ENCODE measurements at places on chromosomes 7 and 10.
A peak's percentile ranks its signal among the peaks of the same experiment; 100 is the strongest.

DNA sequence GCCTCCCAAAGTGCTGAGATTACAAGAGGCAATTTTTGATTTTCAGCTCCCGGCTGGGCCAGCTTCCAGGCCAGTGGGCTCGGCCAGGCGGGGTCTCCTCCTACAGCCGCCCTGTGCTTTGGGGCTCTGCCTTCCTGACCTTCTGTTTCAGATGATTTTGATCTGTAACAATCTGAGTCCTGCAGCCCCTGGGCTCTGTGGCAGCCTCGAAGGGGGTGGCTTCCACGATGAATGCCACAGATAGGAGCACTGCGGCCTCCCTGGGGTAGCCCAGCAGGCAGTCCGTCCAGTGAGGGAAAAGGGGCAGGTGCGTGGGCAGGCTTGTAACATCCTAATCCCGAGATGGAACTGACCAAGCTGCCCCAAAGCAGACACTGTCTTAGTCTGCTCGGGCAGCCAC, 177.5 kb downstream of the DNAJB6 start:
- DNase-seq, result no peak

- no peak for DNase-seq
Observed at GRCh38 chr10:112679392-112679791, 232.4 kb downstream of the VTI1A start.

- no peak for DNase-seq
Observed at GRCh38 chr7:54827734-54828133, 68.7 kb upstream of the SEC61G start.

DNA sequence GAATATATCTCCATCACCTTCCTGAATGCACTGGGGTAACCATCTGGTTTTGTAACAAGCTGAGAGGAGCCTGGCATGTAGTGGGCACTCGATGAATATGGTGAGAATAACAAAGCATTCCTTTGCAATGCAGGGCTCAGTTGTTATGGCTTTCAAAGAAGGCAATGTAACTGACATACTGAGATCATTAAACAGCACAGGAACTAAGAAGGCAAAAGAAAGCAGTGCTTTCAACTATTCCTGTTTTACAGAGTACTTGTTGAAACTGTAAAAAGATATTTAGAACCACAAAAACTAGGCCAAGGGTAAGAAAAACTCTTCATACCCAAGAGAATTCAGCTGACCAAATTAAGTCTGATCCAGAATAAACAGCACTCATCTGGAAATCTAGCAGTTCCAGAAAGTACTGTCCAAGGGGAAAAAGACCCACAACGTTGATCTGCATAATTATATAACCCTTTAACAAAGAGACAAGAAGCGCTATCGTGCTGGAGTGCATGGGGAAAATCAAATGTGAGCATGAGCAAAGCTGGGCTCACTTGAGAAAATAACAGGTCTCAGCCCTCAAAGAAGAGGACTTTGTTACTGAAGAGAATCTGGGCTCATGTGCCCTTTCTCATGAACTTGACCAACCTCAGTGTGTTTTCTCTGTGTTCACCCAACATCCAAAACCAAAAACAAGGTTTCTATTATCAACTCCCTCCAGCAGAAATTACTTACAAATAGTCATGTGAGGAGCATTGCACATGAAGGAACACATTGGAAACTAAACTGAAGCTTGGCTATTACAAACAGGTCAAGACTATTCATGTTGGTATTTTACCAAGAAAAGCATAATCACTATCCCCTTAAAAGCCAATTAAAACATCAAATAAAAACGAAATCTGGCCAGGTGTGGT, 116.2 kb downstream of the AVL9 start:
- DNase-seq, result no peak

DNA sequence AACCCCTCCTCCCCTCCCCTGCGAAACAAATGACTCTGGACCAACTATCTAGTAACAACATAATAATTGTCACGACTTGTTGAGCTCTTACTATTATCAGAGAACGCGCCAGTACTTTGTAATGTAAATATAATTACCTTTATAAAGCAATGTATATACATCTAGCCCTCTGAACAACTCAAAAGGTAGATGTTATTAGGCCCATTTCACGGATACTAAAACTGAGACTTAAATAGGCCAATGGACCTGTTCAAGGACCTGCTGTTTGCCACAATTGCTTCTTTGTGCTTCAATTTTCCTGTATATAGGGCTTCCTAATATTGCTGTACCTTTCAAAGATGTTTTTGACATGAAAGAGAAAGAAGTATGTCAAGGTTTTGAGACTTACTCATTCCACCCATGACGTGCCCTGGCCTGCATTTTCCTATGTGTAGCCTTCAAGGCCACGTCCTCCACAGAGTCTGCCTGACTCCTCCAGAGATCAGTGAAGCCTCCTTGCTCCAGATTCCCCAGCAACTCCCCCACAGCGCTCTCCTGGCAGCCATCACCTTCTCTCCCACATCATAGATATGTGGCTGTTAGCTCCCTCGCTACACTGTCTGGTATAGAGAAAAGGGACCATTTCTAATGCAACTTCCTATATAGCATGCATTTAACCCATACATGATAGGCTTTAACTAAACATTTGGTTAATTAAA, 156.6 kb downstream of the SKIDA1 start:
- no peak for DNase-seq

- DNase-seq, result no peak
Observed at GRCh38 chr7:115037128-115037802, 115.4 kb downstream of the MDFIC start.

GRCh38 chr7:107715531-107715930, 28.4 kb upstream of the CBLL1 start:
- DNase-seq, result no peak

GRCh38 chr10:3391657-3392056, 219.1 kb upstream of the PITRM1 start:
- DNase-seq, result no peak

DNA sequence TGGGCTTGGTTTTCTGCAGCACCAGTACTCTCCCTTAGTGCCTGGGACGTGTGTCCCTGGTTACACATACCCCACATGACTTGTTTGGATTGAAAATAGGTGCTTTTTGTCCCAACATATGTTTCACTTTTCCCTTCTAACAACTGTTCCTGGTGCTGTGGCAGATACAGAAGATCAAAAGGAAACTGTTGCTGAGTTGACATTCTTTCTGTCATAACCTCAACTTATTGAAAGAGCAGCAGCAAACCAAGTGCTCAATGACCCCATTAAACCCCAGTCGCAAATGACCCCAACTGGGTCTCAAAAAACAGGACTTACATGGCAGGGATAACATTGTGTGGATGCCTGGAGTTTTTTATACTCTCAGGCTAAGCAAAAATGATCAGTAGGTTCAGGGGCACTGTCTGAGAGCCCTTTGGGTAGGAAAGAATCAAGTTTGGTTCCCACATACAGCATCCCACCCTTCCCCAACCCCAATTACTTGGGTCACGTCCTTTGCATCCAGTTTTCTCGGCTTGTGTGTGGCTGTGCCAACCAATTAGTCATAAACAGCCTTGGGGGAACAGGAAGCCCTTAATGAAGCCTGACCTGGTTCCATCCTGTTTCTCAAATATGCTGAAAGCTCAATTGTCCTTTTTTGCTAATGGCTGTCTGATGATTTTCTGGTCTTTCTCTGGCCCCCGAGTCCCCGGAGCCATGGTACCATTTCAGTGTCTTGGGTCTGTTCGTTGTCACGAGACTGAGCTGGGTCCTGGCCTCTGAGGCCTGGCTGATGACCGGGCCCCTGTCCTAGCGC, 4.9 kb downstream of the HKDC1 start:
- DNase-seq, result no peak

DNA sequence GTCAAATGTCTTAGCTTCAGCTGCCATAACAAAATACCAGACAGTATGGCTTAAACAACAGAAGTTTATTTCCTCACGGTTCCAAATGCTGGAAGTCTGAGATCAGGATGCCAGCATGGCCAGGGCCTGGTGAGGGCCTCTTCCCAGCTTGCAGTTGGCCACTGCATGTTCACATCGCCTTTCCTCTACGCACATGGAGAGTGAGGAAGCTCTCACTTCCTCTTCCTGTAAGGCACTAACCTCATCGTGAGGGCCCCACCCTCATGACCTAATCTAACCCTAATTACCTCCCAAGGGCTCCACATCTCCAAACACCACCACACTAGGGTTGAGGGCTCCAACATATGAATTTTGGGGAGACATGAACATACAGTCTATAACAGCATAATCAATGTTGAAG, 14.4 kb downstream of the ZNF33B start:
- DNase-seq, result no peak

GRCh38 chr10:100046021-100046486, 35.6 kb downstream of the CPN1 start:
- DNase-seq, result peak; percentile 82

GRCh38 chr10:33176688-33177087, 157.8 kb downstream of the NRP1 start:
- DNase-seq, result no peak

GRCh38 chr10:2358586-2358985, 621.3 kb upstream of the ADARB2 start:
- no peak for DNase-seq

DNA sequence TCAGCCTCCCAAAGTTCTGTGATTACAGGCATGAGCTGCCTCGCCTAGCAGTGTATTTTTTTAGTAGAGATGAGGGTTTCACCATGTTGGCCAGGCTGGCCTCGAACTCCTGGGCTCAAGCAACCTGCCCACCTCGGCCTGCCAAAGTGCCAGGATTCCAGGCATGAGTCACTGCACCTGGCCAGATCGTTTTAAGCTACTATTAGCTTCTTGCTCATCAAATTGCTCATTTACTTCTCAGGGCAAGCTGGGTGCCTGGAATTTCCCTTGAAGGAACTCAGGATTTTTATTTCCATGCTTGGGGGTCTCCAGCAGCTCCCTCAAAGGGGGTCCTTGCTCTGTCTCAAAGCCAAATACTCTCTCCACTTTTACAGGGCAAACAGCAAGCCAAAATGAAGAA, 798.0 kb upstream of the AUTS2 start:
- no peak for DNase-seq

GRCh38 chr10:19663344-19663743, 152.9 kb upstream of the PLXDC2 start:
- no peak for DNase-seq

GRCh38 chr10:17872191-17873091, 63.3 kb downstream of the MRC1 start:
- DNase-seq, result no peak

GRCh38 chr10:93993782-93994437, at the start of gene PLCE1:
TSS of gene PLCE1 (plus strand) at chr10:93993931. CDS start at chr10:94031047, 37,116 bp downstream.
- DNase-seq, result no peak

DNA sequence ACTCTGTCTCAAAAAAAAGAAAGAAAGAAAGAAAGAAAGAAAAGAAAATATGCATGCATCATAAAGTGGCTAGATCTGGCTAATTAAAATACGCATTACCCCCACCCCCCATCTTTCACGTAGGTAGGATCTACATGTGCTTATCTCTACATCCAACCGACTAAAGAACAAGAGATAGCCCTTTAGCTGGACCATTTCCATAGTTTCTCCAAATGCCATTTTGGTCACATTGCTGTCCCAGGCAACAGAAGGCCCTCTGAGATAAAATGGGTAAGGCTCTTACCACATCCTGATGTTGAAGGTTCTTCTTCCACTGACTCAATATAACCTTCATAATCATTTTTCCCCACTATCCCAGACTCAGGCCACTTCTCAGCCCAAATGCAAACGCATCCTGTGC, 31.5 kb downstream of the PIK3AP1 start:
- no peak for DNase-seq

- no peak for DNase-seq
Observed at GRCh38 chr7:132307465-132307864, 268.8 kb downstream of the PLXNA4 start.

GRCh38 chr7:123533929-123534382, 439 bp downstream of the IQUB start:
- no peak for DNase-seq

- no peak for DNase-seq
Observed at GRCh38 chr10:3417096-3417495, 244.5 kb upstream of the PITRM1 start.

- no peak for DNase-seq
Observed at GRCh38 chr7:159062569-159062968, 82.1 kb downstream of the VIPR2 start.

GRCh38 chr7:32163141-32163806, 93.1 kb upstream of the PDE1C start:
- no peak for DNase-seq

- DNase-seq, result no peak
Observed at GRCh38 chr7:47293884-47294555, 287.9 kb downstream of the TNS3 start.

DNA sequence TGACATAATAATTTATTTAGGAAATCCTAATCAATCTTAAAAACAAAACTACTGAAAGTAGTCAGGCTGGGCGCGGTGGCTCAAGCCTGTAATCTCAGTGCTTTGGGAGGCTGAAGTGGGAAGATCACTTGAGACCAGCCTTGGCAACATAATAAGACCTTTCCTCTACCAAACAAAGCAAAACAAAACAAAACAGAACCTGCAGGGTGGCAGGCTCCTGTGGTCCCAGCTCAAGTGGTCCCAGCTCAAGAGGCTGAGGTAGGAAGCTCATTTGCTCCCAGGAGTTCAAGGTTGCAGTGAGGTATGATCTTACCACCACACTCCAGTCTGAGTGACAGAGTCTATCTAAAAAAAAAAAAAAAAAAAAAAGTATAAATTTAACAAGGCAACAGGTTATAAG, 748.0 kb downstream of the CNTNAP2 start:
- no peak for DNase-seq

GRCh38 chr10:10869592-10869991, 148.1 kb upstream of the CELF2 start:
- no peak for DNase-seq

- no peak for DNase-seq
Observed at GRCh38 chr7:152347888-152348287, 87.9 kb downstream of the KMT2C start.

DNA sequence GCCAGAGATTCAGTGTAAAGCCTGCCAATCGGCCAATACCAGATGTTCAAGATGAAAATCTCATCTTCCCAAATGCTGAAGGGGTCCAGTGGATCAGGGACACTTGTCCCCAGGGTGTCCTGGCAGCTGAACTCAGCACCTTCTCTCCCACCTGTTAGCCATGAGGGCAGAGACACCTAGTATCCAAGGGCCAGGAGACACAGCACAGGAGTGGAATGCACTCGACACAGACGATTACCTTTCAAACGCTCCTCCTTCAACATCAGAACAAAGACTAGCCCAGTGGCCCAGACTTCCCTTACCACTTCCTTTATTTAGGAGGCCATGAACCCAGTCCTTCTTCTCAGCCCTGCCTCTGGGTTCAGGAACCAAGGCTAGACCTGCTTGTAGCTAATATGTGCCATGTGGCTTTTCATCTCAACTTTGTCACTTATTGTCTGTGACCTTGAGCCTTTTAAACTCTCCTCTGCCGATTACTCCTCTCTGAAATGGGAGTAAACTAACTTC, 180.3 kb upstream of the PLXNA4 start:
- DNase-seq, result no peak
